GDM1 (cell line): ENCODE measurements at places on chromosomes 3 and 15.

- no peak for DNase-seq
Measured at GRCh38 chr3:160150066-160150465, 75.2 kb upstream of the C3orf80 start.

DNA sequence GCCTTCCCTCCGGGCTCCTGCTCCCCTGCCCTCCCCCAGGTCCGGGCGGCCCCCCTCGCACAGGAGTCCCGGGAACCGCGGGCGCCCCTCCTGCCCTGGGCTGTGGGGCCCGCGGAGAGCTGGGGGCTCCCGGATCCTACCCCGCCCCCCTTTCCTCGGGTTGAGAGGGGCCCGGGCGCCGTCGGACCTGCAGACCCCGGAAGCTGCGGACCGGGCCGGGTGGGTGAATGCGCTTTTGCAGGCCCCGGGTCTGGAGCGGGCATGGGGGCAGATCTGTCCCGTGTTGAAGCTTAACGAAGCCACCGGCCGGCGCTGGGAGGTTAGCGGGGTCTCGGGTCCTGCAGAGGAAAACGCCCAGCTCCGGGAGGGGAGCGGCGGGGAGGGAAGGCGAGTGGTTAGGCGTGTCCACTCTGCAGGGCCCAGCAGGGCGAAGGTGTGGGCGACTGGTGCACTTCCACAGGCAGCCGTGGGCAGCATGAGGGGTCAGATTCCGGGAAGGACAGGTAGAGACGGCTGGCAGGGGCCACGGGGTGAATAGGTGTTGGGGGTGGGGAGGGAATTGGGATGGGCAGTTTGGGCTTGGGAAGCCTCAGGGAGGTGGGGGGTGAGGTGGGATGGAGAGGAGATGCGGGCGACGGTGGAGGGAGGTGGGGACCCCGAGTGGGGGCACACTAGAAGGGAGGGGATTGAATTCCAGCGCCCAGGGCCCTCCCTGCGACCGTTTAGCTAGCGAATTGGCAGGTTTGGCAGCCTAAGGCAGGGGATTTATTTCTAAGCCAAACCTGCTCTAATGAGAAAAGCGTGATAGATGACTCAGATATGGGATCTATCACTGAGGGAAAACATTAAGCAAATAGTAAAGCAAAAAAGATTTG is 635 bp downstream of the CD276 start:
- no peak for DNase-seq

- DNase-seq, result no peak
Measured at GRCh38 chr3:179375091-179375999, 27.8 kb downstream of the MFN1 start.

GRCh38 chr15:90883976-90884718 is at the start of gene FES:
Gene FES, plus strand, starts transcription at chr15:90884504. Its CDS starts 542 bp downstream, at chr15:90885046.
- DNase-seq, result peak; percentile 72

DNA sequence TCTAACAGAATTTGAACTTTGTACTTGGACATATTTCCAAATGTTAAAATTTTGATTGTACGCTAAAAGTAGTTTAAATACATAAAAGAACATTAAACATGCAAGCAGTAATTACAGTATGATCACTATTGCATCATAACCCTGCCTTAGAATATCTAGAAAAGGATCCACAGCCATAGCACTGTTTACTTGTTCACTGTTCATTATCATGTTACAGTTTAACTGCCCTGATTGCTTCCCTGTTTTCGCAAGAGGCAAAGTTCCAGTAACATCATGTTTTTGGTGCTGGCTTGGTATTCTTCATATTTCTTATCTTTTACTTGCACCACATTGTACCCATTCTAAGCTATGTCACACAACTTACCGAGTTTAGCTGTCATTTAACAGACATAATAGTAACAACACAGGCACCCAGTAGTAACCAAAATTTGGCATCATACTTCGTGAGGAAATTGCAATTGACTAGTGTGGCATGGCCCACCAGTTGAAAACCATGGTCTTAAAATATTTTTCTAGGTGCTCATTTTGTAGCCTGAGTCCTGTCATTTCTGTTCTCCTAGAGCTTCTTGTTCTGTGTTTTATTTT is 13.3 kb upstream of the TMEM87A start:
- DNase-seq, result no peak

DNA sequence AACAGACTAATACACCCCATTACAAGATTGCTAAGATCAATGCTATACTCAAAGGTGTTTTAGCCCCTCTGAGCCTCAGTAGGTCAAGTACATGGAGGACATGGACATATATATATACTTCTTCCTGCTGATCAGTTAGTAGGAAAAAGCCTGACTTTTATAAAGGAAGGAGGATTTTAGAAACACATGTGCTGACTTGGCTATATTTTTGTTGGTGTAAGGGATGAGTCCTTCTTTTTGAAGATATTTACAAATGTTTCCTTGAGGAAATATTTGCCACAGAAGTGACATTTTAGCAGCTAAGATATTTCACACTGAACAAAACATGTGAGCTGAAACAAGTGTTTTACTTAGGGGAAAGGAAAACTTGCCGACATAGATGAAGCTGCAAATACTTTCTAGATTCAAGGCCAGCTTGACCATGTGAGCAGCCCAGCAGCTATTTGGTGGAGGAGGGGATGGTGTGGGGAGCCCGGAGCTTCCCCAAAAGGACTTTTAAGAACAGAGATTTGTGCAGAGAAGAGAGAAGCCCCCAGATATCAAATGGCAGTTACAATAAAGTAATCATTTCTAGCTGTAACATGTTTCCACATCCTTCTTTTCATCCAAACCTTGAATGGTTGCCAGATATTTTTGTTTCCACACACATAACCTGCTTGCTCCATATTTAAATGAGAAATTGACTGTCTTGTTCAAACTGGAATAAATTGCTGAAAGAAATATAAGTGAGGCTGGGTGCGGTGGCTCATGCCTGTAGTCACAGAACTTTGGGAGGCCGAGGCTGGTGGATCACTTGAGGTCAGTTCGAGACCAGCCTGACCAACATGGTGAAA is 111.7 kb upstream of the NR2F2 start:
- DNase-seq, result no peak

GRCh38 chr15:38035701-38036100 is 101.3 kb downstream of the TMCO5A start:
- DNase-seq, result no peak

DNA sequence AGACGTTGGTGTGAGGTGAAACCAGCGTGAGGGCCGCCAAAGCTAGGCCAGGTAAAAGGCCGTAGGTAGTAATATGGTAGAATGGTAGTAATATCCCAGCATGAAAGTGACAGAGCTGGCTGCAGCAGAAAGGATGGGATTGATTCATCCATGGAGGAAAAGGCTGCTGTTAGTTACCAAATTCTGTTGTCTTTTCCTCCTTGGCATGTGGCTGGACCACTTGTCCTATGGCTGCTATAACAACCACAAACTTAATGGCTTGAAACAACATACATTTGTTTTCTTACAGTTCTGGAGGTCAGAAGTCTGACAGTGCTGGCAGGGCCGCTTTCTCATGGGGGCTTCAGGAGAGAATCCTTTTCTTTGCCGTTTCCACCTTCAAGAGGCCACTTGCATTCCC is 47.8 kb upstream of the CHST2 start:
- no peak for DNase-seq

DNA sequence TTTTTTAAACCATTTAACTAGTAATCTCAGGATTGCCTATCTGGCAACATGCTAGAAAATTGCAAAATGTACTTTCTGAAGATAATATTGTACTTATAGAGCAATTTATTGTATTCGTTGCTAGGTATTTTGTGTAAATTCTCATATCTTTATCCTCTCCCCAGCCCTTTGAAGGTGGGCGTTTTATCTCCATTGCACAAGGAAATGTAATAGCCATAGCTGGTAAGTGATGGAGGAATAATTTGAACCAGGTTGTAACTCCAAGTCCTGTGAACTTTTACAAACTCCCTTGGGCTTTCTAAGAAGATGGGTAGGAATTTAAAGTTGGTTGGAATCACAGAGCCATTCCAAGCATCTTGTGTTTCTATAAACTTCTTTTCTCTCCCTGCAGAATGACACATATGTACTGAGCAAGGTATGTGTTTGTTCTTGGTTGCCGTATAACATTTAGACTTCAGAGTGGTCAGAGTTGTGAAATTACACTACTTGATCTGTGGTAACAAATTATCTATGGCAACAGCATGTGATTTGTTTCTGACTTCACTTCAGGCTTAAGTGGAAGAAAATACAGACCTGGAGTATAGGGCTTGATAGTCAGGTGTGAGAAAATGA is 170.9 kb downstream of the AKAP13 start:
- DNase-seq, result no peak

GRCh38 chr3:161641287-161641686 is 144.7 kb downstream of the OTOL1 start:
- DNase-seq, result no peak

DNA sequence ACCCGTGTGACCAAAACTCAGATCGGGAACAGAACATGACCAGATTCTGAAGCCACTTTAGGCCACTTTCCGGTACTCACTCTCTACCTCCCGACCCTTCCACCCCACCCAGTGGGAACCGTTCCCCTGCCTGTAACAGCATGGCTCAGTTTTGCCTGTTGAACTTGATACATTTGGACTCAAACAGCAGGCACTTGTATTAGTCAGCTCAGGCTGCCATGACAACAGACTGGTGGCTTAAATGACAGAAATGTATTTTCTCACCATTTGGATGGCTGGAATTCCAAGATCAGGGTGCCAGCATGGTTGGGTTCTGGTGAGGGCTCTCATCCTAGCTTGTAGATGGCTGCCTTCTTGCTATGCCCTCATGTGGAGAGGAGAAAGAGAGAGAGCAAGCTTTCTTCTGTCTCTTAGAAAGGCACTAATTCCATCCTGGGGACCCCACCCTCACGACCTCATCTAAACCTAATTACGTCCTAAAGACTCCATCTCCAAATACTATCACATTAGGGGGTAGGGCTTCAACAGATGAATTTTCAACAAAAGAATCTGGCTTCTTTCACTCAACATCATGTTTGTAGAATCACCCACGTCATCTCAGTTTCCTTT is 9.3 kb upstream of the SSUH2 start:
- no peak for DNase-seq

DNA sequence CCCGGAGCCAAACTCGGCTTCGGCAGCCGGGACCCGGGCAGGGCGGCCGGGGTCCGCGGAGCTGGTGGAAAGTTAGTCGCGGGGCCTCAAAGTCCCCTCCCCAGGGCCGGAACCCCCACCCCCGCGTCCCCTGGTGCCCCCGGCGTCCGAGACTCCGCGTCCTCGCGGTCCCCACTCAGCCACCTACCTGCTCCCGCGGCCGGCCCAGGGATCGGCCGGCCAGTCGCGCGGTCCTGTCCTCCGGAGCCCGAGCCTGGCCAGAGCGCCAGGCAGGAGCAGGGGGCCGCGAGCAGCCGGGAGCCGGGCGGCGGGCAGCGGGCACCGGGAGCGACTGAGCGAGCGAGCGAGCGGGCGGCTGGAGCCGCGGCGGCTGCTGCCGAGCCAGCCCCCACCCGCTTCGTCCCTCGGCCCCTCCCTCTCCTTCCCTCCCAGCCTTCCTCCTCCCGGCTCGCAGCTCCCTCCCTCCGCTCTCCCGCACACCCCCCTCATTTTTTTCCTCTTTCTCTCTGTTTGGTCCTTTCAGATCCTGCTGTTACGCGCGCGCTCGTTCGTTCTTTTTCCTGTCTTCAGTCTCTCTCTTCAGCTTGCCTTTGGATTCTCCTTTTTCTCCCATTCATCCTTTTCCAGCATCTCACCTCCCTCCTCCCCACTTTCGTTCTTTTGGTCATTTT is at the start of gene MEGF11:
TSS of gene MEGF11 (minus strand) at position 333 of the 671 bp plus-strand sequence. CDS start 125,347 bp downstream, outside the sequence.
- DNase-seq, result no peak

DNA sequence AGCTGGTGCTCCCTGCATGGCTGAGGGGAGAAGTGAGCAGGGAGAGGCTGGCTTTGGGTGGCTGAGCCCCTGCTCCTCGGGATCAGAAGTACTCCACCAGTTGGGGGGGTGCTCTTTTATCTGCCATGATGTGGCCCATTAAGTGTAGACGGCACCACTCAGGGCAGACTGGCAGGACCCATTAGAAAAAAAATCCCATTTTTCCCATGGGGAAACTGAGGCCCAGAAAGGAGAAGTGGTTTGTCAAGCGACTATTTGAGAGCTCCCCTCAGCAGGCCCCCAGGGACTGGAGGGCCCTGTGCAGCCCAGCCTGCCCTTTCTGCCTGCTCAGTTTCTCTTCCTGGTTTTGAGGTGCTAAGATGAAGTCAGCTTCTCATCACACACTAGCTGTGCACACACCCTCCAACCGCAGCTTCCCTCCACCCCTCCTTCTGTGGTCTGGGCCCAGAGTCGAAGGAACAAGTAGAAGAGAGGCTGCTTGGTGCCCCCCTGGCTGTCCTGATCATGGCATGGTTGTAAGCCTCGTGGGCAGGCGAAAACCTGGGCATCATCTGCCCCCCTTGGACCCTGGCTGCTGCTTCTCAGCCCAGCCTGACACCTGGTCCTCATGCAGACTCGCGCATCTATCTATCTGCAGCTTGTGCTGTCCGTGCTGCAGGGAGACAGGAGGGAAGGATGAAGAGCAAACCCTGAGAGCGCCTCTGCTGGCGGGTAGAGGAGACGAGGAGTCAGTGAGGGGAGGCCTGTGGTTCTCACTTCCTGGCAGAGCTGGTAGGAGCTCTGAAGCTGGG is 5.6 kb downstream of the CSK start:
- peak; percentile 94 for DNase-seq

GRCh38 chr3:51340013-51340829 is 44.9 kb upstream of the MANF start:
- no peak for DNase-seq

DNA sequence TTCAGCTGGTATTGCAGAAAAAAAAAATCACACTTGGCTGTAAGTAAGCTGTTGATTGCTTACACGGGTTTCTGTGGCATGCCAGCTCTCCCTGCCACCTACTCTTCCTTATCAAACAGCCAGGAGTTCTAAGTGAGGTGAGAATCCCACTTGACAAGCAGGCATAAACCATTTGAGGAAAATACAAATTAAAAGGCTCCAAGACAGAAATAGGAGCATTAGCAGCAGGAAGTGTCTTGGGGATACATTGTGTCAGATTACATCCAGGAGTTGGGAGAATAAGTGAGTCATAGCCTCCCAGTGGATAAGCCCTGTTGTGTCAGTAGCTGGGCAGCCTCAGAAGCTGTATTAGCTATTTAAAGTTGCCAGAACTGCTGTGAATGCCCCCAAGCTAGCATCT is 256.0 kb downstream of the CNTN4 start:
- DNase-seq, result no peak

DNA sequence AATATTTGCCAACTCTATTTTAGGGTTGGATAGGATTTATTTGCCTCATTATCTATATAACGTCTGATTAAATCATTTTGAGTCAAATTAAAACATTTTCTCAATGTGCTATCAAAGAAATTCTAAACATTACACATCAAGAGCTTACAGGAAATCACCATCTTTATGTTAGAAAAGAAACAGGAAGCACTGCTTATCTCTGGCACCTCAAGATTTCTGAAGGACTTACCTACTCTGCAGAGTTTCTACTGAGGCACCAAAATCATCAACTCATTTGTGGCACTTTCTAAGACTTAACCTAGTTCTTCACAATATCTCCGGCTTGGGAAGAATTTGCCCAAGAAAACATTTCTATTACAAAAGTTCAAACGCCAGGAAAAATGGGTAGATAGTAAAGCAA is 181.3 kb upstream of the EOMES start:
- DNase-seq, result no peak
